Left ventricle myocardium inferior (tissue), 1 donor: ENCODE measurements at places on chromosomes 5 and 9.

DNA sequence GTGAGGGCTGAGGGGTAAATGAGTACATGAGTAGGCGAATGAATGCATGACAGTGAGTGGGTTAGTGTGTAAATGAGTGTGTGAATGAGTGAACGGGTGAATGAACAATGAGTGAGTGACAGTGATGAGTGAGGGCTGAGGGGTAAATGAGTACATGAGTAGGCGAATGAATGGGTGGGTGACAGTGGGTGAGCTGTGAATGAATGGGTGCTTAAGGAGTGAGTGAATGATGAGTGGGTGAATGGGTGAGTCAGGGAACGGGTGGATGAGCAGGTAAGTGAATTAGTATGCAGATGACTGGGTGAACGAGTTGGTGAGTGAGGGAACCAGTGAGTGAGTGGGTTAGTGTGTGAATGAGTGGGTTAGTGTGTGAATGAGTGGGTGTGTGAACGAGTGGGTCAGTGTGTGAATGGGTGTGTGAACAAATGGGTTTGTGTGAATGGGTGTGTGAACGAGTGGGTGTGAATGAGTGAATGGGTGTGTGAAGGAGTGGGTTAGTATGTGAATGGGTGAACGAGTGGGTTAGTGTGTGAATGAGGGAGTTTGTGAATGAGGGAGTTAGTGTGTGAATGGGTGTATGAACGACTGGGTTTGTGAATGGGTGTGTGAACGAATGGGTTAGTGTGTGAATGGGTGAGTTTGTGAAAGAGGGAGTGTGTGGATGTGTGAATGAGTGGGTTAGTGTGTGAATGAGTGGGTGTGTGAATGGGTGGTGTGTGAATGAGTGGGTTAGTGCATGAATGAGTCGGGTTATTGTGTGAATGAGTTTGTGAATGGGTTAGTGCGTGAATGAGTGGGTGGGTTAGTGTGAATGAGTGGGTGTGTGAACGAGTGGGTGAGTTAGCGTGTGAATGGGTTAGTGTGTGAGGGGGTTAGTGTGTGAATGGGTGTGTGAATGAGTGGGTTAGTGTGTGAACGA is 32.9 kb downstream of the NKD2 start:
- DNase-seq: no peak
- no peaks in the 10 kb centered on the region for H3K36me3 ChIP-seq
- no peaks in the 10 kb centered on the region for H3K27me3 ChIP-seq

DNA sequence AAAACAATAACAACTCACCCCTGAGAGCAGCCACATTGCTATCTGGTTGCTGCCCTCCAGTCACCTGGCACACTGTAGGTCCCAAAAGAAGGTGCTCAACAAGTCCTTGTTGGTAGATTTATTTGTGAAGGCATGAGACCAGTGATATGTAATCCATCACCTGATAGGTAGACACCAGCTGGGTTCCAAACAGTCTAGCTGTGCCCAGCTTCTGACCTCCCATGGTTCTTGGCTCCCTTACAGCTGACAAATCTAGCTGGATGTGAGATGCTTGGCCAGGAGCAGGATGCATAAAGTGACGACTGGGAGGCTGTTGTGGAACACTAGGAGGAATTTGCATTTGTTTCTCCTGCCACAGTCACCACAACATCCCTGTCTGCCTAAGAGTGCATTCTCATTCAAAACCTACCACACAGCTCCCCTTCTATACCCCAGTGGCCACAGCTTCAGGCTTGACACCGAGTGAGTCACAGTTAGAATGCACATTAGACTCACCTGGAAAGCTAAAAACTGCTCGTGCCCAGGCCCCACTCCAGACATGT is 7.8 kb upstream of the VLDLR start:
- DNase-seq: peak; percentile 25
- H3K4me3 ChIP-seq: no peak overlapping the region
- H3K36me3 ChIP-seq: no peaks in the 10 kb centered on the region
- H3K4me1 ChIP-seq: peaks cover 31% of the 10 kb centered on the region

DNA sequence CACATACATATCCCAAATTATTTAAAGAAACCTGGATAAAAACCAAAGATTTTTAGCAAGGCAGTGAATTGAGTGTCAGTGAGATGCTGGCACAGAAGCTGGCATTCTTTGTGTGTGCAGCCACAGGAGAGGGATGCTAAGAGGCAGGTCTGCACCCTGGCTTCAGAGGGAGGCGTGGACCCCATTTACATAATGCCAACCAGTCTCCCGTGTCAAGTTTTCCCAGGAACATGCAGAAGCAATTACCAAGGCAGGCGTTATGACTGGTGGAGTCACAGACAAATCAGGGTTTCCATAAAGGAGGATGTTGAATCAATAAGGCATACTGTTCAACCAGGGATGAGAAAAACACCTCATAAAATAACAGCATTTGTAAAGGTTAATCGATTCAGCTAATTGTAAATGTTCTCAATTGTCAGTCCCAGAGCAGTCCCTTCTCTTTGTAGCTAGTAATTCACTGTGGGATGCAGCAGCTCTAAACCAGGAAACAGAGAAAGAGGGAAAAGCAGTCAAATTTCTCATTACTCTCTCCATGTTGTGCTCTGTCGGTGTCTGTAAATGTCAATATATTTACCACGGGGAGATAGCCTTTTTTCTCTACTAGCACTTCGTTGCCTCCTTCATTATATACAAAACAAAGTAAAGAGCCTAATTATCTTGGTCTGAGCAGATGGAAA is 452.4 kb upstream of the GRAMD2B start:
- no peaks in the 10 kb centered on the region for H3K27me3 ChIP-seq
- H3K36me3 ChIP-seq: no peaks in the 10 kb centered on the region
- H3K27ac ChIP-seq: no peak overlapping the region
- no peak for DNase-seq

GRCh38 chr5:50684721-50685120 is 18.3 kb downstream of the PARP8 start:
- H3K27me3 ChIP-seq: no peaks in the 10 kb centered on the region
- peaks cover 35% of the 10 kb centered on the region for H3K4me1 ChIP-seq
- DNase-seq: no peak
- no peaks in the 10 kb centered on the region for H3K36me3 ChIP-seq
- H3K4me3 ChIP-seq: no peak overlapping the region
- no peak overlapping the region for H3K27ac ChIP-seq

DNA sequence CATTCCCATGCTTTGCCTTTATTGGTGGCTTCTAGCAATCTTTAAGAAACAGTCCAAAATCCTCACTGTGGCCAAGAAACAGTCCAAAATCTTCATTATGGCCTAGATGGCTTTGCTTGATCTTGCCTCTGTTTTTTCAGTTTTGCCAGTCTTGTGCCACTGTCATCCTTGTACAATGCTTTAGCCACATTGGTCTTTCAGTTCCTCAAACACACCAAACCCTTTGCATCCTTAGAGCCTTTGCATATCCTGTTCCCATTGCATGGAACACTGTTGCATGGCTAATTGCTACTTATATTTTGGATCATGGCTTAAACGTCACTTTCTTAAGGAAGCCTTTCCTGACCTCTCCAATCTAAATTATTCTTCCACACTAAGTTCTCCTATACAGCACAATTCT is 22.1 kb downstream of the MRRF start:
- H3K4me3 ChIP-seq: no peak overlapping the region
- H3K36me3 ChIP-seq: peaks cover 65% of the 10 kb centered on the region
- H3K27me3 ChIP-seq: no peaks in the 10 kb centered on the region
- no peak overlapping the region for H3K27ac ChIP-seq

GRCh38 chr9:121889990-121890563 is 203.0 kb downstream of the TTLL11 start:
- H3K27ac ChIP-seq: no peak overlapping the region
- no peaks in the 10 kb centered on the region for H3K27me3 ChIP-seq
- H3K4me3 ChIP-seq: no peak overlapping the region
- H3K4me1 ChIP-seq: peaks cover 12% of the 10 kb centered on the region
- no peak for DNase-seq
- H3K36me3 ChIP-seq: no peaks in the 10 kb centered on the region

DNA sequence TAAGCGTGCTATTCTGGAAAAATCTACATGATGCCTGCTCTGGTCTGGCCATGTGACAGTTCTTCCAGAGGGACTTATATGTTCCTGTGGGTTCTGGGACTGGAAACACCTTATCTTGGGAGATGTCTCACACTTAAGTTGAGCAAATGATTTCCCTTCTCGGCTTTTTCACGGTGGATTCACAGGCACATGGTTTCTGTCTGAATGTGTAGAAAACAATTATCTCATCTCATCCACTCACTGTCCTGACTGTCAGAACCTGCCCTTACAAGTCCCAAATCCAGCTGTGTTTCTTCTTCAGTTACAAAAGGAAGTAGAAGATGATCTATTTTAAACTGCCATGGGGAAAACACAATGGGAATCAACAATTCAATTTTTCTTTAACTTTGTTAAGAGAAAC is 184.0 kb downstream of the SYK start:
- DNase-seq: no peak
- H3K36me3 ChIP-seq: no peaks in the 10 kb centered on the region
- H3K27me3 ChIP-seq: no peaks in the 10 kb centered on the region
- H3K27ac ChIP-seq: no peak overlapping the region

- no peak overlapping the region for H3K4me3 ChIP-seq
- no peak for DNase-seq
- no peak overlapping the region for H3K27ac ChIP-seq
- H3K27me3 ChIP-seq: no peaks in the 10 kb centered on the region
- H3K36me3 ChIP-seq: no peaks in the 10 kb centered on the region
- H3K4me1 ChIP-seq: peaks cover 1% of the 10 kb centered on the region
Measured at GRCh38 chr9:125810161-125810560, 63.0 kb downstream of the PBX3 start.

DNA sequence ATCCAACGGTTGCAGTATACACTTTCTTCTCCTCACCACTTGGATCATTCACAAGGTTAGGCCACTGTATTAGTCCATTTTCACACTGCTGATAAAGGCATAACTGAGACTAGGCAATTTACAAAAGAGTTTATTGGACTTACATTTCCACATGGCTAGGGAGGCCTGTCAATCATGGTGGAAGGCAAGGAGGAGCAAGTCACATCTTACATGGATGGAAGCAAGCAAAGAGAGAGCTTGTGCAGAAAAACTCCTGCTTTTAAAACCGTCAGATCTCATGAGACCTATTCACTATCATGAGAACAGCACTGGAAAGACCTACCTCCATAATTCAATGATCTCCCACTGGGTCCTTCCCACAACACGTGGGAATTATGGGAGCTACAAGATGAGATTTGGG is 81.8 kb upstream of the DAP start:
- no peaks in the 10 kb centered on the region for H3K4me1 ChIP-seq
- H3K36me3 ChIP-seq: no peaks in the 10 kb centered on the region
- no peak overlapping the region for H3K4me3 ChIP-seq
- H3K27me3 ChIP-seq: no peaks in the 10 kb centered on the region

- no peaks in the 10 kb centered on the region for H3K27me3 ChIP-seq
- H3K4me3 ChIP-seq: no peak overlapping the region
- no peak for DNase-seq
- no peak overlapping the region for H3K27ac ChIP-seq
Measured at GRCh38 chr5:101543780-101544179, 640.7 kb upstream of the ST8SIA4 start.

DNA sequence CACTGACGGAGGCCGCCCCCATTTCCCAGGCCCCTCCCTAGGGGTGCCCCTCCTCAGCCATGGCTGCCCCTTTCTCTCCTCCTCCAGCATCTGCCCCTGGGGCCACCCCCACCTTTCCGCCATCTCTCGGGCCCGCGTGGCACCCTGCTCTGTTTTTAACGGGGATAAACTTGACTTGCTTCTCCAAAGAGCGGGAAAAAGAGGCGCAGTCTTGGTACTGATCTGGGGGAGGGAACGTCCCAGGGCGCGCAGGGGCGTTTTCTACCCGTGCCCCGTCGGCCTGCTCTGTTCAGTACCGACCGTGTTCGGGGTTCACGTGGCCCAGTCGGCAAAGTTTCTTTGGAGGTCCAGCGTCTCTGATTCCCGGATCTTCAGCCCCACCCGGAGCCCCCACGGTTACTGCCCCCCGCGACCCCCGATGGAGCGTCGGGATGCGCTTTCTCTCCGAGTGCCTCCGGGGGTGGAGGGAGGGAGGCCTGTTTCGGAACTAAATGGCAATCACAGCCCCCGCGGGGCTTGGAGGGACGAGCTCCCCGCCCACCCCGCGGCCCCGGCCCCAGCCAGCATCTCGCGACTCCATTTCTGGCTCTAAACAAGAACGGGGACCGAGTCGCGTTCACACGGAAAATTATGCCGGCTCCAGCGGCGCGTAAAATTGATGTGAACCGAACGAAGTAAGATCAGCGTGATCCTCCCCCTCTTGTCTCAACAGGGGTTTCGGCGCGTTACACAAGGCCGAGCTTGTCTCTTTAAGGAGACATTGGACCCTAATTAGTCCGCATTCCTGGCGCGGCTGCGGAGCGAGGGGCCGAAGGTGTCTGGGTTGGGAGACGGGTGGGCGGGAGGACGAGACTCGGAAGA is 1.1 kb upstream of the TLE4 start:
- peaks cover 42% of the 10 kb centered on the region for H3K4me1 ChIP-seq
- H3K4me3 ChIP-seq: peak overlapping the region; percentile 97
- H3K27me3 ChIP-seq: peaks cover 22% of the 10 kb centered on the region
- no peaks in the 10 kb centered on the region for H3K36me3 ChIP-seq
- DNase-seq: peak; percentile 38
- peak overlapping the region; percentile 68 for H3K27ac ChIP-seq

DNA sequence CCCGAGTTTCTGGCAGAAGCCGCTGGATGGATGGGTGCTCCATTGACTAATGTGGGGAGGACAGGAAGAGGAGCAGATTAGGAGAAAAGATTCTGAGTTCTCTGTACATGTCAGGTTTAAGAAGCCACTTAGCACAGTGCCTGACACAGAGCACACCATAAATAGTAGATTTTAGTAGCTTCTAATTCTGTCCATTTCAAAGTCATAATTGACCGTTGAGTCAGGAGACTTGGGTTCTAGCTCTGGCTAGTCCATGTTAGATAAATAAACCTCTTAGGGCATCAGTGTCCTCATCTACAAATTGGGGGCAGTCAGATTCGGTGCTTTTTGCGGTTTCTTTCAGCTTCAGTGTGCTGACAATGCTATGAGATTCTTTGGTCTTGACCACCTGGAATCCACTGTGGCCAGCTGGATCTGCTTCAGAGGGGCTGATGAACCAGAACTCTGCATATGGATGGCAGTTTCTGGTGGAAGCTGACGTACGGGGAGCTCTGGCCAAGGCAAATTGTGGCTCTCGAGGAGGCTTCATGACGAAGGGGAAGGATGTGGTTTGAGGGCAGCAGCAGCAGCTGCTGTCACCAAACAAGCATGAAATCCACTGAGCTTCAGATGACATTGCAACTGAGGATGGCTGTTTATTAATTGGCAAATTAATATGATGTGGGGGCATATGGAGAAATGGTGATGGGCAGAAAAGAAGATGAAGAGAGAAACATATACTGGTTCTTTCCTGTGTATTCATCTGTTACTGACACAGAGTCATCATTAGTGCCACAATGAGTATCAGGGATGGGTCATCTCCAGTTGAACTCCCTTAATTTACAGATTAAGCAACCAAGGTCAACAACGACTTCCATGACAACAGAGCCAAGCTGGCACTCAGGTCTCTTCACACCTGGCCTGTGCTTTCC is 134.4 kb downstream of the AOPEP start:
- H3K36me3 ChIP-seq: no peaks in the 10 kb centered on the region
- no peaks in the 10 kb centered on the region for H3K27me3 ChIP-seq
- DNase-seq: no peak
